ENCODE measurements at places on chromosomes 2 and 18. TPM values are rescaled to one million over a fixed set of nuclear protein-coding genes. Genes with fewer than 3 reads are reported as not detected.
A peak's percentile ranks its signal among the peaks of the same experiment; 100 is the strongest.

Gene SLC38A11
- not detected for total RNA-seq

Gene NEU2
- total RNA-seq = not detected

Gene COL4A4
- total RNA-seq = 0.36 TPM

Gene TRAPPC12
- total RNA-seq = 67.0 TPM

Gene ASTL
- not detected for total RNA-seq

Gene SERPINB3
- total RNA-seq = not detected

Gene ACMSD
- not detected for total RNA-seq

Gene L3MBTL4
- total RNA-seq = 0.88 TPM

Gene TEKT4
- not detected for total RNA-seq

Gene IL37
- not detected for total RNA-seq

Gene DNAJC5G
- total RNA-seq = not detected

Gene HSPE1
- 23.5 TPM for total RNA-seq

GRCh38 chr2:135590619-135591260 is 59.5 kb downstream of the R3HDM1 start:
- DNase-seq = no peak

DNA sequence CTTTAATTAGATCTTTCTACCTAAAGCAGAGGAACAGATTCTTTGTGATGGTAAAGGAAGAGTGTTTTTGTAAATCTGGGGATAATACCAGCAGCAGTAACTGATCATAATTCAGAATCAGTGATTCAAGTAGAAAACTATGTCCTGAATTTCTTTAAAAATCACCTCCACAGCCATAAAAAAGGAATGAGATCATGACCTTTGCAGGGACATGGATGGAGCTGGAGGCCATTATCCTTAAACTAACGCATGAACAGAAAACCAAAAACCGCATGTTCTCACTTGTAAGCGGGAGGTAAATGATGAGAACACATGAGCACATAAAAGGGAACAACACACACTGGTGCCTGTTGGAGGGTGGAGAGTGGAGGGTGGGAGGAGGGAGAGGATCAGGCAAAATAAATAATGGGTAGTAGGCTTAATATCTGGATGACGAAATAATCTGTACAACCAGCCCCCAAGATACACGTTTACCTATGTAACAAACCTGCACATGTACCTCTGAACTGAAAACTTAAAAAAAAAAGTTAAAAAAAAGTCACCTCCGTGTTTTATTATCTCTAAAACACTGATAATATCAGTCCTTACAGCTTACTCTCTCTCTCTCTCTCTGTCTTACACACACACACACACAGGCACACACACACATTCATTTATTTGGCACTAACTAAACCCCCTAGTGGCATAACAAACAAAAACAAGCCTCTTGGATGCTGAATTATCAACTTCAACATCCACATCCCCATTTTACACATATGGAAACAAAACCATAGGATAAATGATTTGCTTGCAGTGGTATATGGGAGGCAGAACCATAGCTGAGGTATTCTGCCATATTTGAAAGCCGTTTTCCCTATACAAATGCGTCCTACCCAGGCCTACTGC is 1.4 kb downstream of the TM4SF20 start:
- no peak for DNase-seq

- no peak for DNase-seq
Measured at GRCh38 chr2:169977530-169977929, 150.3 kb downstream of the UBR3 start.

GRCh38 chr2:121547646-121548045 is 17.0 kb downstream of the RNU4ATAC start:
- no peak for DNase-seq

DNA sequence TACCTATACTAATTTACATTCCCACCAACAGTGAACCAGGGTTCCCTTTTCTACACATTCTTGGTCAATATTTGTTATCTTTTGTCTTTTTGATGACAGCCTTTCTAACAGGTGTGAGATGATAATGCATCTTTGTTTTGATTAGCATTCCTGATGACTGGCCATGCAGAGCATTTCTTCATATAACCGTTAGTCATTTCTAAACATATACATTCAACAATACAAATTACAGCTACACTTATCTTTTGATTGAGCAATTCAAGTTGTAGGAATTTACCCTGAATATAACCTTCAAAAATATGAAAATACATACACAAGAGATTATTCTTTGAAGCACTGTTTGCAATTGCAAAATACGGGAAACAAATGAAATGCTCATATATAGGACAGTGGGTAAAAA is 94.9 kb downstream of the TMEM131 start:
- DNase-seq = no peak

GRCh38 chr2:170084820-170085491 is 93.0 kb upstream of the MYO3B start:
- DNase-seq = no peak

GRCh38 chr18:10707294-10707693 is 181.5 kb downstream of the NAPG start:
- no peak for DNase-seq

DNA sequence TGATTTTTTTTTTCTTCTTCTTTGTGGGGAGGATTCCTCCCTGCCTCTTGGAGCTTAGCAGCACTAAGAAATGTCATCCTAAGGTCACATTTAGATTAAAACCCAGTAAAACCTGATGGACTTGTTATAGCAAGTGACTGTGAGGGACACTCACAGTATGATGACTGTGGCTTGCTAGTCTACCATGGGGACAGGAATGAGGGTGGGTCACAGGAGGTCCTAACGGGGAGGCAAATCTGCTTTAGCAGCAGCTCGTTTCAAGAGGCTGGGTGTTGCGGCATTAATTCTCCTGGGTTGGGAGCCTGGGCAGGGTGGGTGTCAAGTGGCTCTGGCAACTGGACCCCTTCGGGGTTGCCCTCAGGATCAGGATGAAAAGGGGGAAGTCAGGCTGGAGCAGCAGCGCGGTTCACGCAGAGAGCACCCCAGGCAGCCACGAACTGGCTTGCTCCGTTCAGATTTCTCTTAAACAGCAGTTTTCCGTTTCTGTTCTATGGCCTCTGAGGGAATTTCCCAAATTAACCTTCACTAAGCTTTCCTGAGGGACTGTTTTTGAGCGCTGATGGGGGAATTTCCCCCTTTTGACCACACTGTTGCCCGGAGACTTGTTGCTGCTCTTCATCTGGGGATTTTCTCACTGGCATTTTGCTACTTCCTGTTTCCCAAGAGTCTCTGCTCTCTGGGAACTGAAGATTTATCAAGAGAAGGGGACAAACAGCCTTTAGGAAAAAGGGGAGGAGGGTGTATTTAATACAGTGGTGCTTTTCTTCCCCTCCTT is 59.8 kb upstream of the PELI1 start:
- no peak for DNase-seq

DNA sequence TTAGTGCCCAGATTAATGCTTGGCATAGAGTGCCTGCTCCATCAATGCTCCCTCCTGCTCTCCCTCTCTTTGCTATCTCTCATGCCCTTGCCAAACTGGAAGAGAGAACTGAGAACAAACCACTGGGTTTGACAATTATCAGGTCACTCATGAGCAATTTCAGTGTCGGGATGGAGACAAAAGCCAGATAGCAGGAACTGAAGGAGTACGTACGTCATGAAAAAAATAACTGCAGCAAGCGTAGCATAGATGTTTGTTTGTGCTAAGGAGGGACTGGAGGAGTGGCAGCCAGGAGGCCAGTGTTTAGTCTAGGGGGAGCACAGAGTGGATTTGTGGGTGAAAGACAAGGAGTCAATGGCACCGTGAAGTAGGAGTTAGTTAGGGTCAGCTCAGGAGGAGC is 113.3 kb downstream of the POLE4 start:
- no peak for DNase-seq

DNA sequence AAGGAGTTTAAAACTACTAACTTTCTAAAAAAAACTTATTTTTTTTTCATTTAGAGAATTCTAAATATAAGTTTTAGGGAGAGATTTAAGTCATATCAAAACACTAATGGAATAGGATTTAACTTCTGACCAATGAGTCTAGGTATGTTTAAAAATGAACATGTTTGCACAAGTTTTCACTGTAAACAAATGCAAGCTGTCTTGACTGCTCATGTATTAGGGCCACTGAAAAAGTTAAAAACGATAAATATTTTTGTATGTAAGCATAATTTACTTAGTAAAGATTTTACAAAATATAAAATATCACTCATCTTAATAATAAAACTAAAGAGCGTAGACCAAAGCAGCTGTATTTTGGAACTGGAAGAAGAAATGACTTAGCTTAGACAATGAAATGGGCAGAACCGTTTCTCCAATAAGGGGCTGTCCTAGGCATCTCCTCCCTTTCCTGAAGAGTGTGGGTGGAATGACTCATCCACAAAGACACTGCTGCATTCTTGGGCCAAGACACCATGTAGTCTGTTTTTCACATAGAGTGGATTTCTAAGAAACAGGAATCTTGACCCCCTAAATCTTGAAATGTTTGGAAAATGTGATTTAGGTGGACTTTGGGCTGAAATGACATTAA is 118.8 kb downstream of the MEP1B start:
- DNase-seq = peak; percentile 92

DNA sequence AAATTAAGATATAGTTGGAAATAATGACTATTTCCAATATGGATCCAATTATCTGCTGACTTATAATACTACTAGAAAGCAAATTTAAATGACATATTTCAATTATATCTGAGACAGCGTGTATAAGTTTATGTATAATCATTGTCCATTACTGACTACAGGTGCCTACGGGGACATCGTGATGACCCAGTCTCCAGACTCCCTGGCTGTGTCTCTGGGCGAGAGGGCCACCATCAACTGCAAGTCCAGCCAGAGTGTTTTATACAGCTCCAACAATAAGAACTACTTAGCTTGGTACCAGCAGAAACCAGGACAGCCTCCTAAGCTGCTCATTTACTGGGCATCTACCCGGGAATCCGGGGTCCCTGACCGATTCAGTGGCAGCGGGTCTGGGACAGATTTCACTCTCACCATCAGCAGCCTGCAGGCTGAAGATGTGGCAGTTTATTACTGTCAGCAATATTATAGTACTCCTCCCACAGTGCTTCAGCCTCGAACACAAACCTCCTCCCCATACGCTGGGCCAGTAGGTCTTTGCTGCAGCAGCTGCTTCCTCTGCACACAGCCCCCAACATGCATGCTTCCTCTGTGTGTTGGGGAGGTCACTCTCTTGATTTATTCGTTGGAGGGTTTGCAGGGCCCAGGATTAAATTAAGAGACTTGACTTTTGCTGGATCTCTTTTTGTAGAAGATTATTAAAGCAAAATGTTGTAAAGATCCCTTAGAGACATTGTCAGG is 194.4 kb downstream of the RPIA start:
- no peak for DNase-seq

GRCh38 chr2:67258831-67259230 is 138.3 kb upstream of the ETAA1 start:
- no peak for DNase-seq

GRCh38 chr18:48575301-48575657 is 36.4 kb downstream of the CTIF start:
- no peak for DNase-seq

All from osteoblast (primary cell).